ENCODE measurements at places on chromosomes 11 and 22.

GRCh38 chr11:18741783-18742182 is 15.8 kb upstream of the IGSF22 start:
- DNase-seq: no peak

GRCh38 chr11:116414357-116414880 is 358.4 kb downstream of the BUD13 start:
- DNase-seq: no peak

GRCh38 chr11:6476571-6476970 is 2.8 kb upstream of the TRIM3 start:
- DNase-seq: no peak

DNA sequence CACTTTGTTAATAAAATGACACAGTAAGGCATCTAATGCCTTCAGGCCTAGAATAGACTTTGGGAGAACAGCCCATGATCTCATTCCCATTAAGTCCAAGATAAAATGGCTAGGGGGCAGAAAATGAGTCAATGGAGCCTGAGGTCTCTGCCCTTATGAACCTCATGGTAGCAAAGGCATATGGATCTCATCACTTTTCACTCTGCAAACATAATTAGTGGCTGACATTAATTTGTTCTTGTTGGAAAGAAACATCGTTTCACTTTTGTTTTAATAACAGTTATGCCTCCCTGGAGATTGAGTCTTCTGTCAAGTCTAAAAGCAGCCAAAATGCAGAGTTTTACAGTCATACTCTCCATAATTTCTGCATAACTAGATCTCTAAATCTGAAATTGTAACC is 111.8 kb upstream of the API5 start:
- no peak for DNase-seq

GRCh38 chr11:35850191-35850590 is 93.7 kb upstream of the LDLRAD3 start:
- no peak for DNase-seq

Measured in iPS-NIHi11 (cell line).